Stomach (tissue), 19 donors: ENCODE measurements at places on chromosomes 1 and 21. TPM values are rescaled to one million over a fixed set of nuclear protein-coding genes. Genes with fewer than 3 reads are reported as not detected.
A peak's percentile ranks its signal among the peaks of the same experiment; 100 is the strongest.

Gene RSPH1
- total RNA-seq: 8.9 TPM

Gene TRAF5
- 14.8 TPM for total RNA-seq

Gene ABCB10
- 11.9 TPM for total RNA-seq

- no peaks in the 10 kb centered on the region for H3K36me3 ChIP-seq
- H3K27ac ChIP-seq: no peak overlapping the region
- no peaks in the 10 kb centered on the region for H3K4me1 ChIP-seq
- peaks cover 17% of the 10 kb centered on the region for H3K27me3 ChIP-seq
Measured at GRCh38 chr1:53697721-53698383, 41.1 kb downstream of the GLIS1 start.

- no peaks in the 10 kb centered on the region for H3K36me3 ChIP-seq
- no peak overlapping the region for H3K27ac ChIP-seq
- DNase-seq: no peak
- no peaks in the 10 kb centered on the region for H3K4me1 ChIP-seq
- no peak overlapping the region for H3K4me3 ChIP-seq
Measured at GRCh38 chr1:217891966-217892365, 260.8 kb downstream of the SPATA17 start.

- peaks cover 17% of the 10 kb centered on the region for H3K36me3 ChIP-seq
- H3K4me1 ChIP-seq: peaks cover 18% of the 10 kb centered on the region
- H3K27ac ChIP-seq: peak overlapping the region; percentile 94
- no peak for DNase-seq
Measured at GRCh38 chr1:96721053-96721415, 550 bp upstream of the PTBP2 start.

GRCh38 chr1:110495926-110496600 is 22.9 kb downstream of the KCNA10 start:
- no peaks in the 10 kb centered on the region for H3K27me3 ChIP-seq
- no peak overlapping the region for H3K4me3 ChIP-seq
- H3K36me3 ChIP-seq: no peaks in the 10 kb centered on the region
- H3K27ac ChIP-seq: no peak overlapping the region

DNA sequence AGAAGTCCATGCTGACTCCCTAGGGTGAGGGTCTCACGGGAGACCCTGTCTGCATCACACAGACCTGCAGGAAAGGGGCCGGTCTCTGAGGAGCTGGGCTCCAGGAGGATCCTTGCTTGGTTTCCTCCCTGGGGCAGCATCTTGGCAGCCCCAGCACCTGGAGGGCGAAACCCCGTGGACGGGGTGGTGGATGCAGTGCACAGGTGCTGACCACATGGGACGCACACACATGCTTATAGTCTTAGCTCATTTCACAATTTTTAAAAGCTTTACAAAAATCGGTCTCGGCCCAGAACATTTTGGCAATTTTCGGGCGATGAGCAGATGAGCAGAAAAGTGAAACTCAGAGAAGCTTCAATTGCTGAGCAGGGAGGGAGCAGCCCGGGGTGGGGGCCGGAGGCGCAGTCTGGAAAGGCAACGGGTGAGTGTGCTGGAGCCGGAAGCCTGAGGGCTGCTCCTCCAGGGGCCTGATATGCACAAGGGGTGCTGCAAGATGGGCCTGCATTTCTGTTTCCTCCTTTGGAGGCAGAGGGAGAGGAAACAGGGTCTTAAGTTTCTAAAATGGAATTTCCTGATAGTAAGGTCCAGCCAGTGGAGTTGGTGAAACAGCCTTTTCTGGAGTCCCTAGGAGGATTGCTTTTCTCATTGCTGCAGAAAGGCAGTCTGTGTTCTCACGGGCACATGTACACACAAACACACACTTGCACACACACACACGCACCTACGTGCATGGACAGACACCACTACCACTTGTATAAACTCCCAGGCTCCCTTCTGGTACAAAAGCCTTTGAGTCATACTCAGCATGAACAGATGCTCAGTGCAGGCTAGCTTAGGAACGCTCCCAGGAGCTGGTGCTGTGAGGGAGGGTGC is 60.6 kb downstream of the SCCPDH start:
- H3K4me3 ChIP-seq: peak overlapping the region; percentile 6
- no peak overlapping the region for H3K27ac ChIP-seq
- peaks cover 13% of the 10 kb centered on the region for H3K4me1 ChIP-seq
- peaks cover 17% of the 10 kb centered on the region for H3K36me3 ChIP-seq
- H3K27me3 ChIP-seq: peaks cover 14% of the 10 kb centered on the region

DNA sequence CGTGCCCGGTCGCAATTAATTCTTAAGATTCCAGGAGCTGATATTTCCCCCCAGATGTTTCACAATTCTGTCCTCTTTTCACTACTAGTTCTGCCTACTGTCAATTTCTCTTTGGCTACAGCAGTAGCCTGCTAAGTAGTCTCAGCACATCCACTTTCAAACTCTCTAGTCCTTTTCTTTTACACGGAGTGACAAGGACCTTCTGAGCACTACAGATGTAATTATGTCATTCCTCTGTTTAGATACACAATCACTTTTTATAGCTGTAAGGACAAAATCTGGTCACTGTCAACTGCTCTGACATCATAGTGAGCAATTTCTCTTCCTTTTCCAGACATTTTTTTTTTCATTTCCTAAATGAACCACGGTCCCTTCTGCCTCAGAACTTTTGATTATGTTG is 421.7 kb upstream of the CHRM3 start:
- no peak overlapping the region for H3K4me3 ChIP-seq
- no peak for DNase-seq
- no peaks in the 10 kb centered on the region for H3K4me1 ChIP-seq
- no peaks in the 10 kb centered on the region for H3K27me3 ChIP-seq
- no peaks in the 10 kb centered on the region for H3K36me3 ChIP-seq
- H3K27ac ChIP-seq: no peak overlapping the region

GRCh38 chr1:71014178-71014579 is 33.4 kb downstream of the PTGER3 start:
- H3K4me3 ChIP-seq: no peak overlapping the region
- no peak for DNase-seq
- no peaks in the 10 kb centered on the region for H3K36me3 ChIP-seq
- H3K27me3 ChIP-seq: no peaks in the 10 kb centered on the region
